ENCODE measurements at places on chromosomes 13 and 19.

GRCh38 chr19:21432590-21432989 is 35.7 kb downstream of the ZNF493 start:
- no peak for DNase-seq

DNA sequence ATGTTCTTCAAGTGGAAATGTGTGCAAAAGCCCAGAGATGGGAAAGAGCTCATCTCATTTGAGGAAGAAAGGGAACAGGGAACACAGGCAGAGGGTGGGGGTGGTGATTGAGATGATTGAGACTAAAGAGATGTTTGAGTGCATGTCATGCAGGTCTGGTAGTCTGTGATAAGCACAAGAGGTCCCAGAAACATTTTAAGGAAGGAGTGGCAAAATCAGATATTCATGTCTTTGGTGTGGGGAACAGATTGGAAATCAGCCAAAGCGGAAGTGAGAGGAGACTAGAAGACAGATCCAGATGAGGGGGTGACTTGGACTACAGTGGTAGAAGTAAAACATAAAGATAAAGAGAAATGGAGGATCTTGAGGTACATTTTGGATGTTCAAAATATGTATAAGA is 39.4 kb upstream of the DACH1 start:
- no peak for DNase-seq

- no peak for DNase-seq
These were observed 2.2 kb downstream of the ABCC4 start for GRCh38 chr13:95298971-95299621.

- DNase-seq: no peak
These were observed 151.0 kb downstream of the DCT start for GRCh38 chr13:94328381-94329041.

DNA sequence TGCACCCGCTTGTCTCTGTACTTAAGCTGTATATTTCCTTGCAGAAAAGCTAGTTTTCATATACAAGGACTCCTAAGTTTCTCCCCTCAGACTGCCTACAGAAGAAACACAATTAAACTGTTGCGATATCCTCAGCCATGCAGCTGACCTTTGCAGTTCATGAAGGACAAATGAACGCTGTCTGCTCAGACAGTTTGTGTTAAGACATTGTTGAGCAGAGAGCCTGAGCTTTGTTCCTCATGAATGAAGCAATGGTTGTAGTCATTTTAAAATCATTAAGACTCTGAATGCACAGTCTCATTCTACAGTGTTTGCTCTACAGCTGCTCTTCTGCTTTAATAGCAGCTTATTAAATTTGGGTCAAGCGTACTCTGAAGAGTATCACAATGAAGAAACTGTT is 23.2 kb upstream of the MAB21L1 start:
- DNase-seq: no peak

Measured in activated CD8-positive, alpha-beta memory T cell treated with anti-CD3 and anti-CD28 coated beads for 1 hour (primary cell).